ENCODE measurements at places on chromosomes 12 and 14. TPM values are rescaled to one million over a fixed set of nuclear protein-coding genes. Genes with fewer than 3 reads are reported as not detected.

The TROAP gene
- total RNA-seq, result 2.0 TPM

The SLCO1B3 gene
- total RNA-seq, result not detected

The KRT80 gene
- total RNA-seq, result not detected

DNA sequence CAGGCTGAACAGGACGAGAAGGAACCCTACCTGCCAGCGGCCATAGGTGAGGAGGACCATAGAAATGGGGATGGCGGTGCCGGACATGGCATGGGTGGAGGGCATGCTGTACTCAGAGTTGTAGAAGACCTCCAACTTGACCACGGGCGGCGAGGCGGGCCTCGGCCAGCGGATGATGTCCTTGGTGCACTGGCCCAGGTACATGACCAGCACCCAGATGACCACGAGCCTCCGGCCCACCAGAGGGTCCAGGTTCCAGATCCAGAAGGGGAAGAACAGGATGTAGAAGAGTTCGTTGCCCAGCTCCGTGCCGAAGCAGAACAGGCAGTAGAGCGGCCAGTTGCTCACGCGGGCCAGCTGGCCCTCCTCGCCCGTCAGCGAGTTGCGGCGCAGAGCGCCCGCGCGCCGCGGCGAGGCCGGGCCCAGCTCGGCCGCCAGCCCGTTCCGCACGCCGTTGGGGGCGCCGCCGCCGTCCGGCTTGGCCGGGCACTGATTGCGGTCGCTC lies 582 bp downstream of the SGPP1 start:
- no peak for DNase-seq

The KRT1 gene
- 9.9 TPM for total RNA-seq
